Kidney (tissue), 22 donors: ENCODE measurements at places on chromosomes 7 and 10. TPM values are rescaled to one million over a fixed set of nuclear protein-coding genes. Genes with fewer than 3 reads are reported as not detected.

Gene SYT15
- total RNA-seq: 12.7 TPM

Gene RELN
- 5.4 TPM for total RNA-seq

Gene OPN1SW
- not detected for total RNA-seq

Gene VGF
- total RNA-seq: 0.38 TPM

Gene ZP3
- 17.5 TPM for total RNA-seq

Gene LIPN
- total RNA-seq: 0.41 TPM
